ENCODE measurements at places on chromosomes 16 and 17.

- no peak for DNase-seq
Observed at GRCh38 chr17:3529817-3530741, 27.5 kb downstream of the TRPV3 start.

DNA sequence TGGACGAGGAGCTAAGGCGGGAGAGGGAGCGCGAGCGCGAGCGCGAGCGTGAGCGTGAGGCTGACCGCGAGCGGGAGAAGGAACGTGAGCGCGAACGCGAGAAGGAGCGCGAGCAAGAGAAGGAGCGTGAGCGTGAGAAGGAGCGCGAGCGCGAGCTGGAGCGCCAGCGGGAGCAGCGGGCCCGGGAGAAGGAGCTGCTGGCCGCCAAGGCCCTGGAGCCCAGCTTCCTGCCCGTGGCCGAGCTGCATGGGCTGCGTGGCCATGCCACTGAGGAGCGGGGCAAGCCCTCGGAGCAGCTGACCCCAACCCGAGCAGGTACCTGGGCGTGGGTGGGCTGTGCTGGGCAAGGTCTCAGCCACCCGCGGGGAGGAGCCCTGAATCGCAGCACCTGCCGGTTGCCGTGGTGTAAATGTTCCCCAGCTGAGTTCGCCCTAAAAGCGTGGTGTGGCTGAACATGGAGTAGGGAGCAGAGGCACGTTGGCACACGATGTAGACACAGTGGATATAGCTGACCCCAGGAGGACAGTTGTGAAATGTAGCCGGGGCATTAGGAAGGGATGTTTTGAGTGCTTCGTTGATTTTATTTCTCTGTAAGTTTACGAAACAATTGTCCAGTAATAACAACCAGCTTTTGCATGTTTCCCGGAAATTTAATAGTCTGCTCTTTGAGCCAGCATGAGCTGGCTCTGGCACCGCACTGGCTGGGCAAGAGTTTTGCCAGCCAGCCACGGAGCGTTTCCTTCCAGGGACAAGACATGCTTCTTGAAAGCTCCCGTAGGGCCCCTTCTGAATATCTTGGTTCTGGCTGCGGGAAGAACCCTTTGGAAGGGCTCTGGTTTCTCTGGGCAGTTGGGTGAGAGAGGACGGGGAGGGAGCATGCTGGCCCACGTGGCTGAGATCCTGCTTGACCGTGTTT, 32.1 kb downstream of the GINS2 start:
- no peak for DNase-seq

- DNase-seq: no peak
Observed at GRCh38 chr16:86924537-86924936, 346.2 kb downstream of the FOXL1 start.

- DNase-seq: no peak
Observed at GRCh38 chr16:82184213-82184612, 14.2 kb upstream of the MPHOSPH6 start.

GRCh38 chr17:53466733-53467132, 356.0 kb upstream of the KIF2B start:
- no peak for DNase-seq

DNA sequence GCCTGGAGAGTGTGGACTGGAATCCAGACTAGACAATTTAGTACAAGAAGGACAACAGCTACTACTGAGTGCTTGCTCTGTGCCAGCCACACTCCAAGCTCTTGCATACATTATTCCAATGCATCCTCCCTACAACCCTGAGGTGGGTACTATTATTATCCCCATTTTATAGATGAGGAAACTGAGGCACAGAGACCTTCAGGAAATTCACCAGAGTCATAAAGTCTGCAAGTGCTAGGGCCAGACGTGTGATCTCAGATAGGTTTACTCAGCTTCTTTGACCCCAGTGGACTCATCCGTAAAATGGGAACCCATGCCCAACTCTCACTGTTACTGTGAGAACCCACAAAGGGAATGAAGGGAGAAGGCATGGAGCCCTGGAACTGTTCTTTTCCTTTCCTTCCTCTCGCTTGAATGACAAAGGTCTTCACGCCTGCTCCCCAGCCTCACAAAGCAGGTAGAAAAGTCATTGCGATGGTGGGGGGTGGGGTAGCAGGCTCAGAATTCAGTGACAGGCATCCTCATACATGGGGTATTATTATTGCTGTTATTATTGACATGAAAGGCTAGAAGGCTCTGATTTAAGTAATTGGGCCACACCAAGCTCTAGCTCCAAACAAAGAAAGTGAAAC, 160.0 kb downstream of the ZNF423 start:
- DNase-seq: no peak

DNA sequence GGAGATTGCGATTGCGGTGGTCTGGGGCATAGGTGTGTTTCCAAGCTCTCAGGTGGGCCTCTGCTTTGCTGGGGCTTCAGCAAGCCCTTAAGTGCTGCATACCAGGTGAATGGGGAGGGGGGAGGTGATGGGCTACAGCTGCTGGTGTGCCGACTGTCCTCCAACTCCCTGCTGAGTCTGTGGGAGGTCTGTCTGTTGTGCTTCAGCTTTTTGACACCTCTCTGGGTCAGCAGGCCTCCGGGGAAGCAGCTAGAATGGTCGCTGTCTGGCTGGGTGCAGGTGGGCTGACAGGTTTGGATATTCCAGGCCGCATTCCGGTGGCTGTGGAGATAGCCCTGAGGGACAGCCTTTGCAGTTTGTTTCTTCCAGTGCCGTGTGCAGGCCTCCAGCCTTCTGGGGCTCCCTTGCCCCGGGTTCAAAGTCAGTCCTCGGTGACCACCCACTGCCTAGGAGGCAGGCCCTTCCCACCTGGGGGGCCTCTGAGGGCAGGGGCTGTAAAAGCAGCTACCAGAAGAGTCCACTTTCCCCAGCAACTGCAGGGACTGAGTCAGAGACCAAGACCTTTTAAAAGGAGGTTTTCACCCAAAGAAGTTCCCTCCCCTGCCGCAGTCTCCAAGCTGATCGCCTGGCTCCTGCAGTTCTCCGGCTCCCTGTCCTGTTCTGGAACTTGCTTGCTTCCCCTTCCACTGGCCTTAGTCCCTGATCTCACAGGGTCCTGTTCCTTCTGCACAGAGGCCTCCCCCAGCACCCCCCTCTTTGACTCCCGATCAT, 2.0 kb upstream of the TTYH2 start:
- no peak for DNase-seq

- no peak for DNase-seq
Observed at GRCh38 chr17:81961521-81962498, 823 bp upstream of the NOTUM start.

DNA sequence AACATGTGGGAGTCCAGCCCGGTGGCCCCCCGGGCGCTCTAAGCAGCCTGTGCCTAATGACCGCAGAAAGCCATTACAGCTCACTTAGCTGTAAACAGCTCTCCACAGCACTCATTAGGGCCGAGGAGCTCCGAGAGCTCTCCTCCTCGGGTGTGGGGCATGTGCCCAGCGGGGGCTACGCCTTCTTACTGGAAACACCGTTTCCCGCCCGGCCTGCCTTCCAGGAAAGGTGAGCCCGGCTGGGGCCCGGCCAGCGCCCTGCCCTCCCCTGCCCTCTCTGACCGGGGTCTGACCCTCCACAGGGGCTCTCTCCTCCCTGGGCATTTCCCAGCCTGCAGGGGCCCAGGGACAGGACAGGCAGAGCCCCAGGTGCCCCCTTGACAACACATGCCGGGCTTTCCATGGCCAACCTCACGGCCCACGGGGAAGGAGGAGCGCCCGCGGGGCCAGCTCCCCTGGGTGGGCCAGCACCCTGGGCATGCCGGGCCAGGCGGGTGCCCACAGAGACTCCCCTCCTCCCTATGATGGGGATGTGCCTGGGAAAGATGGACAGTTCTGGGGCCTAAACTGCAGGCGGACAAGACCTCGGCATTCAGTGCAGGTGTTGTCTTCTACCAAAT, 72.6 kb downstream of the SDK2 start:
- no peak for DNase-seq

DNA sequence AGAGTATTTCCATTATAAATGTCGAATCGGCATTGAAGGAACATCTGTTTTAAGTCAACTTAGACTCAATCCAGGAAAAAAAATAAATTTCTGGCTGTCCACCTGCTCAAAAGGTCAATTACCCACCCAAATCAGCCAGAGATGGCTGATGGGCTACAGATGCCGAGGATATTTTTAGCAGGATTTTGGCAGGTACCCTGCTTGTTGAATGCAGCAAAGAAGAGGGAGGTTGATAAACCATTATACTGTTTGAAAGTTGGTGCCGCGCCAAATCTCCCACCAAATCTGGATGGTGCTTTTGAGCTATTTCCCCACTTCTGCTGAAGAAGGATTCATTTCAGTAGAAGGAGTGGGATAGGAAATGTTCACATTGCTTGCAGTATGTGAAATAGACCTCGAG, 537.7 kb downstream of the MAF start:
- no peak for DNase-seq

GRCh38 chr16:81469710-81470535, 25.3 kb downstream of the CMIP start:
- no peak for DNase-seq
